T-helper 17 cell (primary cell): ENCODE measurements at places on chromosomes 5 and 9.

DNA sequence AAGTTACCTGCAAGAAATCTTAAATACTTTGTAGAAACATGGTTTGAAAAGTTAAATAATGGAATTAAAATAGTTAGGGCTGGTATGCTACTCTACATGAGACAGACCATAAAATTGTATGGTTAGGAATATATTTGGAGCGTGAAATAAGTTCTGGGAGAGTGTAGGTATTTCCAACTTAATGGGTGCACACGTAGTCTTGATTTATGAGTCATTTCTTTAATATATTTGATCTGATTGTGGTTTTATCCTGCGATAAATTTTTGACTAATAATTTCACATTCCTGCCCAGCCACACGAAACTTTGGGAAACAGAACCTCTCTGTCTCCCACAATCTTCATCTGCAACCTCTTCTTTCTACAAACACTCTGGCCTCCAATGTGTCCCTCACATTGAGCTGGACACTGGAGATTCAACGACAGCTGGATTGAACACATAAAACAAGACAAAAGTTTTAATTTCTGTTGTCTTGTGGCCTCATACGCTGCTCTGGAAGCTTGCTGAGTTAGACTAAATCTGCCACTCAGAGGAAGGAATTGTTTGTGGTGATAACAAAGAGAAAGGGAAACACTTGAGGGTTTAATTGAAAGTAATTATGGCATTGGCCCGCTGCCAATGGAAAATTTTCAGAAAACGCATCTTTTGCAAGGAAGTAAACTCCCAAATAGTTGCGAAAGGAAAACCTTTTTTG is 201.8 kb upstream of the ZNF608 start:
- no peak for DNase-seq

- DNase-seq: peak; percentile 38
These were observed 10.6 kb upstream of the CXXC5 start for GRCh38 chr5:139637438-139638089.

DNA sequence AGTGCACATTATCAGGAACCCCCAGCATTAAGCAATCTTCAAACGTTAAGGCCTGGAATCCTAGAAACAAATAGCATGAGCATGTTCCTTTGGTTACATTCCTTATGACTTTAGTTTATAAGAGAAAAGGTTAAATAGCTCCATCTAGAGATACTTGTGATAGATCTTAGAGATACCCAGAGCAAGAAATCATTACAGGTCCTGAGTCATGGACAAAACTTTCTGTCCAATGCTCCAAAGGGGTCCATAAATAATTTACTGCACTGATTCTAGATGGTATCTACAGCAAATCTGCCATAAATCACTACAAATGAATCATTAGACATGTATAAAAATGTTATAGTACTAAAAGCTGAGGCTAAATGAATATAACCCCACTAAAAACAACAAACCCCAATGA is 139.6 kb downstream of the HTR1A start:
- no peak for DNase-seq

DNA sequence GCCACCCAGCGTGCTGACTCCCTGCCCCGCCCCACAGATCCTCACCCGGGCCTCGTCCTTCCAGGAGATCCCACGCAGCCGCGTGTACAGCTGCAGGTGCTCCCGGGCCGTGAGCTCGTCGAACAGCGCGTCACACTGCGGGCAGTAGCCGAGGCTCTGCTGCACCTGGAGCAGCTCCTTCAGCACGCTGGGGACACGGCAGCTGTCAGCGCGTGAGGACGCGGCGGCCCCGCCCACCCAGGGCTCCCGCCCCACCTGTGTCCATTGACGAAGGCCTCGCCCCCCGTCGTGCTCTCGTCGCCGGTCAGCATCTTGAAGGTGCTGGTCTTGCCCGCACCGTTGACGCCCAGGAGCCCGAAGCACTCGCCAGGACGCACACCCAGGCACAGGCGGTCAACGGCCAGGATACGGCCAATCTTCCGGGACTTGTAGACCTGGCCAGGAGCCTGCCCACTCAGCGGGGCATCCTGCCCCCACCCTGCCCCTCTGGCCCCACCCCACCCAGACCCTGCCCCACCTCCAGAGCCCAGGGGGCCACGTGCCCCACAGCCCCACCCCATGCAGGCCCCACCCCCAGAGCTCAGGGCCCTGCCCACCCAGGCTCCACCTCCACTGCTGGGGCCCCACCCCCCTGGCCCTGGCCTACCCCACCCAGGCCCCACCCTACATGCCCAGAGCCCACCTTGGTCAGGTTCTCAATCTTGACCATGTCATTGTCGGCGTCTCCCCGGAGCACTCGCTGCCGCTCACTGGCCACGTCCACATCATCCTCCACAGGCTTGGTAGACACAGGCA is 13.8 kb upstream of the CLIC3 start:
- no peak for DNase-seq

GRCh38 chr9:21982861-21983560 is 11.2 kb downstream of the CDKN2A start:
- DNase-seq: no peak

- DNase-seq: no peak
These were observed 266.1 kb upstream of the RIOK2 start for GRCh38 chr5:97449172-97449571.

DNA sequence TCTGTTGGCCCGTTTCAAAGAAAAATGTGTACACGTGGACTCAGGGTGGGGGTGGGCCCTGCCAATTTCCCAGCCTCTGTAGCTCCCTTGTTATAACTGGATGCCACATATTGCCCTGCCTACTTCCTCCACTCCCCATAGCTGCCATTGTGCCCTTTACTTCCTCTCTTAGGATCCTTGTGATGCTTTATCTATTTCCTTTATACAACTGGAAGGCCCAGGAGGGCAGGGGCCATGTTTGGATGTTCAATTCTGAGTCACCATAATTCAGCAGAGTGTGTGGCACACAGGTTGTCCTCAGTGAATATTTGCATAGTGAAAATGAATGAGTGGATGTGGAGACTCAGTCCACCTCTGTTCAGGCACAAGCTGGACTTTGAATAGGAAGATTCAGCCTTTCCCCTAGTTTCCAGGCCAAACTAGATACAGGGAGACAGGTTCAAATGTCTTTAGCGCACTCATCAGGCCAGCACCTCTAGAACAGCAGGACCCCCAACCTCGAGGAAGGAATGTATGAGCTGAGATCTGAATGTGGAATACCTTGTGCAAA is 10.6 kb upstream of the FEM1C start:
- no peak for DNase-seq

DNA sequence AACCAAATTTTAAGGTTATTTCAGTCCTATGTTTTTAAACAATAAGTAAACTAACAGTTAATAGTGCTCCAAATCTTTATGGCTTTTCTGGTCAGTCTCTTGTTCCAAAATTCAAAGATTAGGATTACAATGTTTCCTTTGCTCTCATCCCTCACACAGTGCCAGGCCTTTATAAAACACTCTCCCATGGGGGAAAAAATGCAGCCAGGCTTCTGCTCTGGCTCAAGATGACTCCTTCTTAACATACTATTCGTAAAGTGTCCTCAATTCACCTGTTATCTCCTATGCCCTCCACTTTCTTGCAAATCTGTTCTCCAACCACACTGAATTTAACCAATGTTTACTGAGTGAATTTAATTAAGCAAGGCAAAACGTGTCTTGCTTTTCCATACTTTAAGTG is 1.4 kb downstream of the CEP120 start:
- DNase-seq: no peak

- no peak for DNase-seq
These were observed 197.5 kb downstream of the NPR3 start for GRCh38 chr5:32908641-32909040.

DNA sequence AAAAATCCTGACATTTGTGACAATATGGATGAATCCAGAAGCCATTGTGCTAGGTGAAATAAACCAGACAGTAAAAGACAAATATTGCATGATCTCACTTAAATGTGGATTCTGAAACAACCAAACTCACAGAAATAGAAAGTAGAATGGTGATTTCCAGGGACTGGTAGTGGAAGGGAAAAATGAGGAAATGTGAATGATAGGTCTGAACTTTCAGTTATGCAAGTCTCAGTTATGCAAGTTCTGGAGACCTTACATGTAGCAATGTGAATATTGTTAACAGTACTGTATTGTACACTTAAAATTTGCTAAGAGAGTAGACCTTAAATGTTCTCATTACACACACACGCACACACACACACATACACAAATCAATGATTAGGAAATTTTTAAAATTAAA is 84.9 kb downstream of the SLCO4C1 start:
- DNase-seq: no peak

DNA sequence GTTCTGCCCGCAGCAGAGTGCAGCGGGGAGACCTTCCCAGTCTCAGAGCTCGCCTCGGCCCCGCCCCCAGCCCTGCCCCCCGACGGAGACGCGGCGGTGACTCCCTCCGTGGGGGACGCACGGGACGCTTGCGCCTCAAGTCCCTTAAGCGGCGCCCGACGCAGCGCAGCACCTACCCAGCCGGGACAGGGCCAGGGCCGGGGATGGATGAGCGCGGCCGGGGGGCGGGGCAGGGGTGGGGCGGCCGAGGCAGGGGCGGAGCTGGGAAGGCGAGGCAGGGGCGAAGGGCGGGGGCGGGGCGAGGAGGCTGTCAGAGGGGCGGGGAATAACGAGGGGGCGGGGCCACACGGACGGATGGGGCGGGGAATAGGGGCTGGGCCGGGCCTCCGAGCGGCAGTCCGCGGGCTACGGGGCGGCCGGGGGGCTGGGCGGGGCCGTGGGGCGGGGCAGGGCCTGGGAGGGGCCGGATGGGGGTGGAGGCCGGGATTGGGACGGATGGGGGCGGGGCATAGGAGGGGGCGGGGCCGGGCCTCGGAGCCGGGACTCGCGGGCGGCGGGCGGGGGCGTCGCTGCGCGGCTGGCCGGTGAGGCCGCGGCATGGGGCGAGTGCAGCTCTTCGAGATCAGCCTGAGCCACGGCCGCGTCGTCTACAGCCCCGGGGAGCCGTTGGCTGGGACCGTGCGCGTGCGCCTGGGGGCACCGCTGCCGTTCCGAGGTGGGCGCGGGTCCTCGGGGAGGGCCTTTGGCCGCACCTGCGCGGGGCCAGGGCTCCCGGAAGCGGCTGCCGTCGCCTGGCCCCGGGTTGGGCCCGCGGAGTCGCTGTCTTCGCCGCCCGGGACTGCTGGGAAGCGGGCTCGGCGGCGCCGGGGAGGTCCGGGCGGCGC is at the start of gene ARRDC1:
Gene ARRDC1 (plus strand): TSS at position 566 of the 884 bp plus-strand sequence. CDS start 32 bp downstream, at position 598.
- peak; percentile 93 for DNase-seq

DNA sequence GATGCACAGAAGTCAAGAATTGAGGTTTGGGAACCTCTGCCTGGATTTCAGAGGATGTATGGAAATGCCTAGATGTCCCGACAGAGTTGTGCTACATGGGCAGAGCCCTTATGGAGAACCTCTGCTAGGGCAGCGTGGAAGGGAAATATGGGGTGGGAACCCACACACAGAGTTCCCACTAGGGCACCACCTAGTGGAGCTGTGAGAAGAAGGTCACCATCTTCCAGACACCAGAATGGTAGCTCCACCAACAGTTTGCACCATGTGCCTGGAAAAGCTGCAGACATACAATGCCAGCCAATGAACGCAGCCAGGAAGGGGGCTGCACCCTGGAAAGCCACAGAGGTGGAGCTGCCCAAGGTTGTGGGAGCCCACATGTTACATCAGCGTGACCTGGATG is 104.5 kb downstream of the STK32A start:
- DNase-seq: no peak

- DNase-seq: no peak
These were observed 82.2 kb upstream of the TLX3 start for GRCh38 chr5:171226864-171227263.

DNA sequence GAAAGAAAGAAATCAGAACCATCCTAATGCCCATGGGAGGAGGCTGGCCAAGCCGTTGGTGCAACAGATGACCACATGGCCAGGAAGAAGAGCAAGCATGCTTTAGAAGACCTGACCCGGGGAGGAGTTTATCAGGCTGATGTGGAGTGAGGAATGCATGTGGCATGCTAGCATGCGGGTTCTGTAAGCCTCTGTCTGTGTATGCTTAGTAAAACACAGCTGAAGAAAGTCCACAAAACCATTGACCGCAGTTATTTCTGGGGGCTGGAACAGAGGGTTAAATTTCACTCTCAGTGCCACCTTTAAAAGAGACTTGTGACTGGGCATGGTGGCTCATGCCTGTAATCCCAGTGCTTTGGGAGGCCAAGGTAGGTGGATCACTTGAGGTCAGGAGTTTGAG is 19.1 kb downstream of the GFI1B start:
- no peak for DNase-seq

- DNase-seq: no peak
These were observed 366.3 kb downstream of the ICE1 start for GRCh38 chr5:5788793-5789192.

DNA sequence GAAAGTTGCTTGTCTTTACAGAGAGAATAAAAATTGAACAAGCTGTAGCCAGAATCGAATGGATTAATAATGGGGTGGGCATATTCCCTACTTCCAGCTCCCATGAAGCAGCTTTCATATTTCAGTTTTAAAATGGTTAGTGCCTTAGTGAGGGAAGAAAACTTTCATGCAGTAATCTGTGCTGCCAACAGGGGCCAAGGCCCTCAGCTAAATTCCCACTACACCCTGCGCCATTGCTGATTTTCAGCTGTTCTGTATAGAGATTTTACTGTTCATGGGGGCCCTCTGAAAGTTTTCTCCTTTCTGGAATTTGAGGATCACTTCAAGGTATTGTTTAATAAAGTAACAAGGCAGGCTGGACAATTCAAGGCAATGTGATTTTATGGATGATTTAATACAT is 58.2 kb downstream of the CAST start:
- DNase-seq: no peak

GRCh38 chr9:34513567-34514214 is 9.1 kb downstream of the ENHO start:
- DNase-seq: no peak

DNA sequence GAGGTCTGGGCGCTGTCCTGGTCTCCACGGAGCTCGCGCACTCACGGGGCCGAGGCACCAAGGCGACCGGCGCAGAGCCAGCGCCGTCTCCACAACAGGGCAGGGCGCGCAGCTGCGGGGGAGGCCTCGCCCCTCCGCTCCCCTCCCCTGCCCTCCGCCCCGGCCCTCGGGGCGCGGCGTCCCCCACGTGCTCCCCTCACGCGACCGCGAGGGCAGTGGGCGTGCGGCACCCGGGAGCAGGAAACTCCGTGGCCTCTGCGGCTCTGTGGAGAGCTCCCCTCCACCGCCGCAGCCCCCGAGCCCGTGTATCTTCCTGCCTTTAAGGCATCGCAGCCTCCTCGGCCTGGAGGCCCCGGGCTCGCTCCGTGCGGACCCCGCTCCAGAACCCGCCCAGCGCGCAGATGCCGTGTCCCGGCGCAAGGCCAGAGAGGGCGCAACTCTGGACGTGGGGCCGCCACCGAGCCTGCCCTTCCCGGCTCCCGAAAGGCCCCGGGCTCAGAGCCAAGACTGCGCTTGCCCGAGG is 708 bp upstream of the TUBB4B start:
- DNase-seq: peak; percentile 52

DNA sequence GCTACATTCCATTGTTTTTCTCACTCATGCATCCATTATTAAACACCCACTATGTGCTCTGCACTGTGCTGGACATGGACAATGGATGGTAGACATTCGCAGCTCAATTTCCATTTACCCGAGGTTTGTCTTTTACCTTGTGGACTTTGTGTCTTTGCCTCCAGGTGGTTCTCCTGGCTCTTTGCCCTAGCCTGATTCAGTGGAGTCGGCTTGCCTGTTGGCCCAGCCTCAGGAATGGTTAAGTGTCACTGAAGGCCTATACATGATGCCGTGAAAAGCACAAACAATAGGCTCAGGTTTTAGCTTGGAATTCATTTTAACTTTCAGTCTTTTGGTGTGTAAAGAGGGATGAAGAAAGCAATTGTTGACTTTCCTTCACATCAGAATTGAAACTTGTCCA is 16.5 kb upstream of the DMRT3 start:
- no peak for DNase-seq
